ENCODE measurements at places on chromosomes 7 and 10.

DNA sequence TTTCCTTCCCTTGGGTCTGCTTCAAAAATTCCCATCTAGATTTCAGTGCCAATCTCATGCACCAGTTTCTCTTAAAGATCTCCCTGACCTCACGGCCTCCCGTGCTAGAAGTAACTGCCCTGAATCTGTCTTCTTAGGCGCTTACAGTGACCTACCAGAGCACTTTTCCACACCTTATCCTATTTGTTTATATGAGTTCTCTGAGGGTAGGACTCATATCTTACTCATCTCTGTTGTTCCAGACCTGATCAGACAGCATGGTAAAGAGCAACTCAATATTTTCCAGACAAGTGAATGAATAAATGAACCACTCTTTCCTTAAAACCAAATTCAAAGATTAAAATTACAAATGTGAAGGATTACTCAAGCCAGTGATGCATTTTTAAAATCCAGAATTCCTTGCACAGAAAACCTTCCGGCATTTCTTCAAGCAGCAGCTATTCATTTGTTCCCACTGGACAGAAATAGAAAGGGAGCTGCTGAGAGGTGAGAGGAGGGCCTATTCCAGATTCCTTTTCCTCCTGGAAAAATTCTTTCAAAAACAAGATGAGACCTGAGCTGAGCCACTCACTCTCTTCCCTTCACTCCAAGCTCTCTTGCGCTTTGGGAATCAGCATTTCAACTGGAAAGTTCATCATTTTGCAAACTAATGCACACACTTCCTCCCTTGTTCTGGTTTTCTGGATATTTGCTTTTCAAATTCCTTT lies 94.6 kb downstream of the ELMO1 start:
- DNase-seq = no peak

- DNase-seq = peak; percentile 80
Measured at GRCh38 chr10:132192991-132193665, 6.4 kb downstream of the DPYSL4 start.

DNA sequence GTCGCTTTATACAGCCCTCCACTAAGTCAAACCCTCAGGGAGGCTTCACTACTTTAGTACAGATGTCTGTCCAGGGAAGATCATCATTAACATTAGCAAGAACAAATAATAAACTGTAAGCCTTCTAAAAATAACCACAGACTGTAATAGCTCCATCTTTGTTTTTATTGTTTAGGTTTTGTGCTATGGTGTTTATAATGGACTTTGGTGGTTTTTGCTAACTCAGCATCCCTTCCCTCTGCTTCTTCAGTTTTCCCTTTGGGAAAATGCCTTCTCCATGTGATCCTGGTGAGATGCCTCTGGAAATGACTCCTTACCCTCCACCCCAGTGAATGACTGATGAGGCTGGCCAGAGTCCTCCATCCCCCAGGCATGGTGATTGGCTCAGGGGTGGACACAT lies 131.3 kb downstream of the ICA1 start:
- DNase-seq = no peak

DNA sequence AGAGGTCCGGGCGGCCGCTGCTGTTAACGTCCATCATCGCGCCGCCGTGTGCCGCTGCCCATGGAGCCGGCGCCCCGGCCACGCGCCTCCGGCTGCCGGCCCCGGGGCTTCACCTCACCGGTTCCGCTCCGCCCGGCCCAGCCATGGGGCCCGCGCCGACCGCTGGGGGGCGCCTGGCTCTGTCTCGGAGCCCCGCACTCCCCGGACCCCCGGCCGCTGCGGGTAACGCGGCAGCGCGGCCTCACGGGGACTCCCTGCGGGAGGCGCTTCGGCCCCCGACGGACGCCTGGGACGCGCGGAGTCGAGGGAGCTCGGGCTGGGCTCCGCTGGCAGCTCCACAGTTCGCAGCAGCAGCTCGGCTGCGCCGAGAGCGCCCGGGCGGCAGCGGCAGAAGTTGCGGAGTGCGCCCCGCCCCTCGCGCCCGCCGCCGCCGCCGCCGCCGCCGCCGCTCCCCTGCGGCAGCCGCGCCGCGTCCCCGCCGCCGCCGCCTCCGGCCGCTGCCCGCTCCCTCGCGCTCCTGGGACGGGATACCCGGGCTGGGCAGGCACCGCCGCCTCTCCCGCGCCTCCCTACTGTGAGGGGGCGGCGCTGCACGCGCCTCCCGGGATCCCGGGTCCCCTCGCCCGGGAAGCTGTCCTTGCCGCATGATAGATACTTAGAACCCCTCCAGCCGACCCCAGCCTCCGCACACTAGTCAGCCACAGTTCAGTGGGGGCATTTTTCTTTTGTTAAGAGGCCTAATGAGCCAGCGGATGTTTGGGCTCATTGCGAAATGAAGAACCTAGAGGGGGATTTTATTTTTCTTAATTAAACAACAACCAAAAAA lies at the start of gene HTR7:
Gene HTR7 (minus strand): TSS at position 405 of the 826 bp plus-strand sequence. CDS start 368 bp downstream, at position 37.
- DNase-seq = peak; percentile 56

GRCh38 chr10:113933894-113934532 lies 79.6 kb downstream of the NHLRC2 start:
- no peak for DNase-seq

DNA sequence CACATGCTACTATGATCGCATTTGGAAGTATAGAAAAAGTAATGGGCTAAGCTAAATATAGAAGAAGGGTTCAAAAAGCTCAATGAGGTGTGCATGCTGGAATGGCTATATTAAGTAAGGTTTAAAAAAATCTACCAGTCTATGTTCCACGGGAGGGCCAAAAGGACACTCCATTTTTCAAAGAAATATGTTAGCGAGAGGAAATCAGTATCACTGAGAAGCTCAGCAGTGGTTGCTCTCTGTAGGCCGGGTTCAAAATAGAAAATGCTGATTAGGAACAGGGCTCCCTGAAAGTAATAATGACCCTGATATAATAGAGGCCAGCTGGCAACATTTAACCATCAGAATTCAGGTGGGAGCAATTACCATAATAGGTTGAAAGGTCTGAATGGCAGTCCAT lies 224.5 kb upstream of the SEMA3E start:
- DNase-seq = no peak

DNA sequence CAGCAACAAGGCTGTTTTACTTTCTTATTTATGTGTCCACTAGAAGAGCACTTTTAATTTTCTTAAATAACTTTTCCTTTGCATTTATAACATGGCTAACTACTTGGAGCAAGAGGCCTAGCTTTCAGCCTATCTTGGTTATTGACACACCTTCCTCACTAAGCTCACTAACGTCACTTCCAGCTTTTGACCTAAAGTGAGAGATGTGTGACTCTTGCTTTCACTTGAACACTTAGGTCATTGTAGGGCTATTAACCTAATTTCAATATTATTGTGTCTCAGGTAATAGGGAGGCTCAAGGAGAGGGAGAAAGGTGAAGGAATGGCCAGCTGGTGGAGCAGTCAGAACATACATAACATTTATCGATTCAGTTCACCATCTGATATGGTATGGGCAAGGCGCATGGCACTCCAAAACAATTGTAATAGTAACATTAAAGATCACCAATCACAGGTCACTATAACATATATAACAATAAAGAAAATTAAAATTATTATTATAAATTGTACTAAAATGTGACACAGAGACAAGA lies 95.0 kb upstream of the FAM20C start:
- DNase-seq = no peak

DNA sequence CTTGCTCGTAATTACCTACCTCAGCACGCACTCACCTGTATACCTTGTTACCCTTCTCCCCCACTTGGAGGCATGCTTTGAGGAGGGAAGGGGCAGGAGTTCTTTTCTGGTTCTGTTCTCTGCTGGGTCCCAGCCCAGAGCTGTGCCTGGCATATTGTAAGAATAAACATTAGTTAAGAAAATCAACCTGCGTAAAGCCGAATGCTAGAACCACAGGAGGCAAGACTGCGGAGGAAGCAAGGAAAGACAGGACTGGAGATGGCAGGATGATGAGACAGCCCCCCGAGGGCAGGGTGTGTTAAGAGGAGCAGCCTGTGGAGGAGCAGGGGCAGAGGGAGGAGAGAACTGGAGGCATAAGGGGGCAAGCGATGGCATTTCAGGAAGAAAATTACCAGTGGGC lies 9.5 kb downstream of the C10orf53 start:
- no peak for DNase-seq

Data from posterior cingulate gyrus (tissue), 11 donors.